Placental pericyte (primary cell): ENCODE measurements at places on chromosomes 16 and 17. TPM values are rescaled to one million over a fixed set of nuclear protein-coding genes. Genes with fewer than 3 reads are reported as not detected.

The TBC1D3C gene
- not detected in 2 replicates for total RNA-seq

The MYH11 gene
- total RNA-seq: under 0.01 TPM in 2 replicates

The KRTAP1-1 gene
- not detected in 2 replicates for total RNA-seq

The MYH8 gene
- not detected in 2 replicates for total RNA-seq

The RAMP2 gene
- total RNA-seq: 0.29 TPM in 1 of 2 replicates, not detected in the other

The LRRC37A gene
- 4.0 and 4.2 TPM in 2 replicates for total RNA-seq

The CPHXL2 gene
- not detected in 2 replicates for total RNA-seq

The SLC13A5 gene
- total RNA-seq: under 0.01 TPM in 1 of 2 replicates, not detected in the other

The KRT16 gene
- not detected in 2 replicates for total RNA-seq

The ZNF597 gene
- 4.2 and 5.6 TPM in 2 replicates for total RNA-seq

The EPN3 gene
- total RNA-seq: not detected in 2 replicates

The MPP2 gene
- total RNA-seq: 0.43 and 1.3 TPM in 2 replicates

The TMC5 gene
- total RNA-seq: not detected in 2 replicates

The ABCA3 gene
- 0.72 and 3.5 TPM in 2 replicates for total RNA-seq

The RNU2-1 gene
- total RNA-seq: not detected in 2 replicates

The LUC7L gene
- 31.5 and 59.0 TPM in 2 replicates for total RNA-seq

The CCL8 gene
- not detected in 2 replicates for total RNA-seq

The C1QTNF8 gene
- not detected in 2 replicates for total RNA-seq

The AOC2 gene
- 0.44 and 0.72 TPM in 2 replicates for total RNA-seq

The KRTAP9-4 gene
- not detected in 2 replicates for total RNA-seq

The CORO1A gene
- total RNA-seq: 2.0 and 3.3 TPM in 2 replicates

The GRAPL gene
- total RNA-seq: 0.14 TPM in 1 of 2 replicates, not detected in the other

The LRRC46 gene
- 0.22 and 0.29 TPM in 2 replicates for total RNA-seq

The SPATA32 gene
- total RNA-seq: not detected in 2 replicates

The CCP110 gene
- total RNA-seq: 4.2 and 16.0 TPM in 2 replicates

The EXOC3L1 gene
- total RNA-seq: not detected in 2 replicates

The TM4SF5 gene
- total RNA-seq: not detected in 2 replicates

The RCVRN gene
- total RNA-seq: not detected in 2 replicates

The DNAAF1 gene
- total RNA-seq: not detected in 2 replicates
